CD4-positive, alpha-beta T cell treated with Interleukin-21 for 1 hour (primary cell): ENCODE measurements at places on chromosomes 13 and 19.

GRCh38 chr19:38182536-38183210, 41.3 kb downstream of the DPF1 start:
- no peak for DNase-seq

DNA sequence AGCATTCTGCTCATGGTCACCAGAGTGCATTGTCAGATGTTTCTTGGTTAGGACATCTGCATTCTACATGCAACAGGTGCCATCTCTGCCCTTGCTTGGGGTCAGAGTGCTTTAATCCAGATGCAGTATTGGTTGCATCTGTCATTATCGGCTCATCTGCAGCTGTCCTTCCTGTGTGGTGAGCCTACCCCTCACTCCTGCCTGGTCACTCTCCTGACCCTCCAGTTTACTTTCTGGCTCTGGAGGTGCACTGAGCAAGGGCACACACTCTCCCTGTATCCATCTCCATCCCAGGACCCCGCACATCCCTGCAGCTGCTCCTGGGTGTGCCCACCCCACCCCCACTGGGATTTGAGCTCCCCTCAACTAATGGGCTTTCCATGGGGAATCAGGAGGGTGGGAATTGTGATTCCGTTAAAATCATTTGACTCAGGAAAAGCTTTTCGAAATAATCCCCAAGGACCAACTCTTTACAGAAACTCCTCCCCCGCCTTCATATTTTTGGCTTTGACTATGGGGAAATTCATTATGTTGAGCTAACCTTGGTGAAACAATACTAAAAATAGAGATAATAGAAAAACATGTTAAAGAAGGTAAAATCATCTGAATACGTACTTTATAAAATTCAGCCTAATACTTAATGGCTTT, 70.2 kb downstream of the COL4A2 start:
- DNase-seq, result no peak

- no peak for DNase-seq
Measured at GRCh38 chr13:40362502-40362901, 303.9 kb downstream of the FOXO1 start.

- DNase-seq, result no peak
Measured at GRCh38 chr13:77514336-77514726, 21.2 kb upstream of the SCEL start.
